Activated CD4-positive, alpha-beta T cell treated with anti-CD3 and anti-CD28 coated beads, Interleukin-10, Interleukin-2, amounts not matched to agents 100 ng/mL and 50 ng/mL, durations not matched to agents 16 hours and 8 hours (primary cell): ENCODE measurements at places on chromosomes 5 and 9.

GRCh38 chr5:3929799-3930198 lies 334.2 kb downstream of the IRX1 start:
- DNase-seq, result no peak

- peak; percentile 40 for DNase-seq
Measured at GRCh38 chr9:69122082-69122548, 52.0 kb upstream of the TJP2 start.

DNA sequence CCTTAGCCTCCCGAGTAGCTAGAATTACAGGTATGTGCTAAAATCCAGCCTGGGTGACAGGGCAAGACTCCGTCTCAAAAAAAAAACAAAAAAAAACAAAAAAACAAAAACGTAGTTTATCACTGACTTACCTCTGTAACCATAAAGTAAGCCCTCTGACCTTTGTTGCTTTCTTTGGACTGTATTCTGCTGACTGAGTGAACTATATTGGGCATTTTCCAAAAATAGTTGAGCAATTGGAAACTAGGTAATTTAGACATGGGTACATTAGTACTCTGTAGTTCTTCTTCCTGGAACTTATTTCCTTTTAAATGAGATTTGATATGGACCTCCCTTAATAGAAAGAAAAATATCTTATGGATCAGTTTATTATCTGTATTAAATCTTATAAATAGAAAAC lies 66.6 kb downstream of the ANKHD1 start:
- DNase-seq, result no peak

DNA sequence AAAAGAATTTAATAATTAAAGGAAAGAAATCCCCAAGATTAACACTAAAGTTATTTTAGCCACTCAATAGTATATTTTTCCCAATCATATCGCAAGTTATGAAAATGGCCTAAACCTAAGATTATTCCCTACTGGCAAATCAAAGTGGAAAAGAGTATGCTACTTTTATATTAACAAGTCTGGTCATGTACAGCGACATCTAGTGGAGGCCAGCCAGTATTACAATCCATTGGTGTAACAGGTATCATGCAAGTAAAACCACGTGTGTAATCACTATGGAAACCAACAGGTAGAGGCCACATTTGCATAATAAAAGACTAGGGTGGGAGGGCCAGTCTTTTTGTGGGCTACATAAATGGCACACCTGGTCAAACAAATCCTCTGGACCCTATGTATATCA lies 976.4 kb upstream of the CDH9 start:
- DNase-seq, result peak; percentile 20

DNA sequence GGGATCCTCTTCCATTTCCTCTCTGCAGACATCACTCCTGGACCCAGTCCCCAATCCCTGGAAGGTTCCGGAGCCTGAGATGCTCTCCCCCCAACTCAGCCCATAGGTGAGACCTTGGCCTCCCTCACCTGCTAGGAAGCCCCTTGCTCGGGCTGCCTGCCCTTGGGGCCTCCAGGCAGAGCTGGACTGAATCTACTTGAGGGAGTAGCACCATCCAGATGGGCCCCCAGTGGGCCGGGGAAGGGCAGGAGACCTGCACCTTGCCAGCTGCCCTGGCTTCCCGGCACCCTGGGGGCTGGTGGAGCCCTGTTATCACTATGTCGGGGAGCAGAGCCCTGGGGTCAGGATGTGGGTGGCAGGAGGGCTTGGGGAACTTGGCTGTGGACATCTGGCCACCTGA lies 26.9 kb upstream of the TMEM250 start:
- no peak for DNase-seq

- no peak for DNase-seq
Measured at GRCh38 chr5:6783787-6784186, 70.6 kb downstream of the TENT4A start.

DNA sequence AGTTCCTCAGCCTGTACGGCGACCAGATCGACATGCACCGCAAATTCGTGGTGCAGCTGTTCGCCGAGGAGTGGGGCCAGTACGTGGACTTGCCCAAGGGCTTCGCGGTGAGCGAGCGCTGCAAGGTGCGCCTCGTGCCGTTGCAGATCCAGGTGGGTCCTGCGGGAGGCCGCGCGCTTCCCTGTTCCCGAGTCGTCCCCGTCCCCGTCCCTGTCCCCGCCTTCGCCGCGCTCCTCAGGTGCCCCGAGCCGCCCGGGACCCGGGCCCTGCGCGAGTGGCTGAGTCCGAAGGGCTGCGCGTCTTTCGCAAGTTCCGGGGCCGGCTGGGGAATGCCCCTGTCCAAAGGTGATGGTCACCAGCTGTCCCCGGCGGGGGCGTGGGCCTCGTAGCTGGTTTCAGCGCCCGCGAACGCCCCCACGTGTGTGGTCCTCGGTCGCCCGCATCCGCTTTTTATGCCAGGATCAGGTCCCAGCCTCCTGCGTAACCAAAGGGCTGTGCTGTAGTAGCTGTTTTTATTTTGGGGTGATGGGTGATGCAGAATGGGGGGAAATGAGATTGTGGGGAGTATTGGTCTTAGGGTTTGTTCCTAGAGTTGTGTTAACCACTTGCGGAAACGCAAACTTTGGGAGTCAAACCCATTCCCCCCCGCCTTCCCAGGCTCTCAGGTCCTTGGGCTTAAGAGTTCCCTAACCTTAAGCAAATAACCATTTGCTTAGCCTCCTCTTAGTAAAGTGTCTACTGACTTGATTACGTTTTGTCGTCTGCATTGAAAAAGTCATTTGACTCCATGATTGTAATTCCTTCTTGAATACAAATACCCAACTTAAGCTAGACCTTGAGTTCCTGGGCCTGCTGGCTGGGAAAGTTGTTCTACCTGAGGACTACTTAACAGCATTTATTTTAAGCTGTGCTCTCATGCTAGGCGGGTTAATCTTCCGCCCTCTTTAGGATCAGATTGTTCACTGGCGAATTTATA lies 663 bp downstream of the ISOC1 start:
- peak; percentile 54 for DNase-seq

GRCh38 chr5:122882831-122883230 lies 37.4 kb downstream of the SNX24 start:
- DNase-seq, result peak; percentile 46

- DNase-seq, result no peak
Measured at GRCh38 chr5:57037355-57037754, 85.4 kb upstream of the MIER3 start.

GRCh38 chr5:100800562-100800961 lies 102.5 kb downstream of the ST8SIA4 start:
- no peak for DNase-seq

DNA sequence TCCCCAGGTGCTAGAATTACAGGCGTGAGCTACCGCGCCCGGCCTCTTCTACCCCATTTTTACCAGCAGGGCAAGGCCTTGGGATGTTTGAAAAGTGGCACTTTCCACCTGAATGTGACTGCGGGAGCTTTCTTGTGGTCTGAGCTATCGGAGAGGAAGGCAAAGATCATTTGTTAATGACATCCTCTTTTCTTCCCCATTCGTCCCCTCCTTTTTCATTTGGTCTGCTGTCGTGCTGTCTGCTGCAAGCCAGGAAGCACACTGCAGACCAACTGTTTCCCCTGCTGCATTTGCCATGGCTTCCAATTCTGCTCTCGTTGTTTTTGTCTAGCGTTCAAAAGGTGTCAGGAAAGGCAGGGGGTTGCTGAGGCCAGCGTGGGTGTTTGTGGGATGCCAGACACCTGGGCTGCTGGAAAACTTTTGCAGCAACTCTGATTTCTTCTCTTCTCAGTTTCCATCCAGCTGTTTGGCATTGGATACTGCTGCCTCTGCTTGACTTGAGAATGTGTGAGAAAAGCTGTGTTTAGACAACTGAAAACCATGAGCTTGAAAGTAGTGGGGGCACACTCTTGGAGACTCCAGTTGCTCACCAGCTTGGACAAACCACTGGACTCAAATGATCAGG lies 196.4 kb upstream of the MSX2 start:
- DNase-seq, result no peak

DNA sequence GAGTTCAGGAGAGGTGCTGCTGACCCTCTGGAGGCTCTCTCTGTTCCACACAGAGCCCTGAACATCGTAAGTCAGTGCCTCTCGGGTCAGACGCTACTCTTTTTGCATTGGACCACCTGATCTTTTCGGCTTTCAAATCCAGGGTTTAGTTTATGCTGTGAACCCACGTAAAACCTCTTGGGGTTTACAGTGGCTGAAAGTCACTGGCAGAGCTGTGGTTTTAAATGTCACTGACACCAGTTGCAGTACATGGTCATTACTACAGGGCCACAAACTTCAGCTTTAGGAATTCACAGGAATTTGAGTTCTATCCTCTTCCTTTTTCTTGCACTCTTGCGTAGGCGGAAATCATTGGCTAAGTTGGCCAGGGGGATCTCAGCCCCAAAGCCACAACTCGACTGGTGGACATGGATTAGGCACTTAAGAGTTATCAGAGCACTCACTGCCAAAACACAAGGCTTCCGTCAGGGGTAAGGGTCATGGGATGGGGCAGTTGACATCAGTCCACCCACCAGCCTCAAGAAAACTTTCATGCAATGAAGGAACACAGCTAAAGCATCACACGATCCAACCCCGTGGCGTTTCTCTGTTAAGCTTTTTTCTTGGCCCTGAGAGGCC lies 76.9 kb downstream of the SFXN1 start:
- DNase-seq, result no peak

DNA sequence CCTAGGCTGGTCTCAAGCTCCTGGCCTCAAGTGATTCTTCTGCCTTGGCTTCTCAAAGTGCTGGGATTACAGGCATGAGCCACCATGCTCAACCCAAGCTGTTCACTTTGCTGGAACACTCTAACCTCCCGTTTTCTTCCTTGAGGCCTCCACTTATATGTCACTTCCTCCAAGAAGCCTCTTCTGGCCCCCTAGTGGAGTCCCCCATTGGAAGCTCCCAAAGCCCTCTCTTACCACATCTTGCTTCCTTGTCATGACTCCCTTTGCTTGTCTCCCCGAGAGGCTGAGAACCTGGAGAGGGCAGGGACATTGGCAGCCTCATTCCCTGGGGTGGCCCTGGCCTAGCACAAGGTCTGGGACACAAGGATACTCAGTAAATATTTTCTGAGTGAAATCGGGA lies 80.8 kb downstream of the PDE6A start:
- DNase-seq, result no peak

DNA sequence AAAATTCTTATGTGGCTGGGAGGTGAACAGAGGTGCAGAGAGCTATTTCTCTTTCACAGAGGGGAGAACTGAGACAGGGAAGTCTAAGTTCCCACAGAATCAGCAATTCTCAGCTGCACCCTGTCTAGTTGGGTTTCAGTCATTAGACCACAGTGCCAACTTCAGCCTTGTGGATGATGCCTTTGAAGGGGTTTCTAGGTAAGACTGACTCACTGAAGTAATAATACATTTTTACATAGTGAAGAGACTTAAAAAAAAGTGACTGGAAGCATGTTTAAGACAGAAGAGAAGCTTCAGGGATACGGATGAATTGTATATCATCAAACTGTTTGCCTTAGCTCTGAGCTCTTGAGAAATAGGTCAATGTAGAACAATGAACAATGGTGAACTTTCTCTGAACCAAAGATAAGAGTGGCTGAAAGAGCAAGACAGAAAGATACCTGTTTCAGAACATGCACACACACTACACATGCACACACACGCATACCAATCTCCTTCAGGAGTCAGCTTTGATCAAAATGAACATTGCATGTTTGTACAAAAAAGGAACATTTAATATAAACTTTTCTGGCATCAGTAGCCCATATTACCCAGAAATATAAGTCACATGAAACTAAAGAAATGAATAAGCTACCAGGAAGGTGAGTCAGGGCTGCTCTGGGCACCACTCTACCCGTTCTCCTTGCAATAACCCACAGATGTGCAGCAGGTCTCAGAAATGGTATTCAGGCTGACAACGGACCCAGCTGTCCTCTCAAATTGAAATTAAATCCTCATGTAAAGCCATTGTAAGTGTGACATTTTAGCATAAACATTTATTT lies 12.6 kb upstream of the FYB1 start:
- DNase-seq, result peak; percentile 89

DNA sequence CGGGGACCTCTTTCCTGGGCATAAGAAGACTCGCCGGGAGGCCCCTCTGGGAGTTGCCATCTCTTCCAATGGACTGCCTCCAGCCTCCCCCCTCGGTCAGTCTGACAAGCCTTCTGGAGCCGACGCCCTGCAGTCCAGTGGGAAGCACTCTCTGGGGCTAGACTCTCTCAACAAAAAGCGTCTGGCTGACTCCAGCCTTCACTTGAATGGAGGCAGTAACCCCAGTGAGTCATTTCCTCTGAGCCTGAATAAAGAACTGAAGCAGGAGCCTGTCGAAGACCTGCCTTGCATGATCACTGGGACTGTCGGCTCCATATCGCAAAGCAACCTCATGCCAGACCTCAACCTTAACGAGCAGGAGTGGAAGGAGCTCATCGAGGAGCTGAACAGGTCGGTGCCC lies 28.4 kb upstream of the LTC4S start:
- DNase-seq, result no peak

DNA sequence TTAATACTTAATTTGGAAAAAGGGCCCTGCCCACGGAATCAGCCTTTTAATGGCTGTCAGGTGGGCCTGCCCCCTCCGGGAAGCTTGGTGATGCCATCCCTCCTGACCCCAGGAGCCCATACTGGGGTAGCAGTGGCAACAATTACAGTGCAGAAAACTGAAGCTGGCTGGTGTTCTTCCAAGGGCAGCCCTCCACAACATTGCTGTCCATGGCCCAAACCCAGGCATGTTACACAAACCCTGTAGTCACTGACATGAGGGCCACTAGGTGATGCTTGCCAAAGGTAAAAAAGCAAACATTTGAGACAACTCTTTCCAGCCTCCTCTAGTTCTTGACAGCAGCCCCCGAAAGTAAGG lies 150.1 kb upstream of the LHFPL2 start:
- DNase-seq, result no peak

DNA sequence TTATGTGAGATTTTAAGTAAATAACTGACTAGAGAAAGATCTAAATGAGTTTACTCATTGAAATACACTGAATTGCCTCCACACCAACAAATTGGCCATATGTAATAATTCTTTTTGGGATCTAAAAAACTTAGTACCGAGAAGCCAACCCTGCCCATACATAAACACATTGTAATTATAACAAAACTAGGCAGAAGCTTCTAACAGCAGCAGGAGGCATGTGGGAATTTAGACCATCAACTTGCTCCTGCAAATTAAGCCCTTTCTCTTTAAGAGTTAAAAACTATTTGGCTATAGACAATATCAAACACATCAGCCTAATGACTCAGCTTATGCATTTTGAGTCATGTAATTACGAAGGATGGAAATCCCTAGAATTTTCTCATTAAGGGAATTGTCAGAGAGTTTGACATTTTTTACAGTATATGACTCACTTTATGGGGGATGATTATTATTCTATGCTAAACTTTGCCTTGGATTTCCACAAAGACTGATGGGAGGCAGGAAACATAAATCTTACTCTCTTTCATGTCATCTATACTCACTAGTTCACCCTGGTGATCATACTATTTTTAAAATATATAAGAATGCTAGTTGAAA lies 1.0 kb downstream of the IL7R start:
- peak; percentile 70 for DNase-seq
